ENCODE measurements at places on chromosomes 12 and 14.
A peak's percentile ranks its signal among the peaks of the same experiment; 100 is the strongest.

DNA sequence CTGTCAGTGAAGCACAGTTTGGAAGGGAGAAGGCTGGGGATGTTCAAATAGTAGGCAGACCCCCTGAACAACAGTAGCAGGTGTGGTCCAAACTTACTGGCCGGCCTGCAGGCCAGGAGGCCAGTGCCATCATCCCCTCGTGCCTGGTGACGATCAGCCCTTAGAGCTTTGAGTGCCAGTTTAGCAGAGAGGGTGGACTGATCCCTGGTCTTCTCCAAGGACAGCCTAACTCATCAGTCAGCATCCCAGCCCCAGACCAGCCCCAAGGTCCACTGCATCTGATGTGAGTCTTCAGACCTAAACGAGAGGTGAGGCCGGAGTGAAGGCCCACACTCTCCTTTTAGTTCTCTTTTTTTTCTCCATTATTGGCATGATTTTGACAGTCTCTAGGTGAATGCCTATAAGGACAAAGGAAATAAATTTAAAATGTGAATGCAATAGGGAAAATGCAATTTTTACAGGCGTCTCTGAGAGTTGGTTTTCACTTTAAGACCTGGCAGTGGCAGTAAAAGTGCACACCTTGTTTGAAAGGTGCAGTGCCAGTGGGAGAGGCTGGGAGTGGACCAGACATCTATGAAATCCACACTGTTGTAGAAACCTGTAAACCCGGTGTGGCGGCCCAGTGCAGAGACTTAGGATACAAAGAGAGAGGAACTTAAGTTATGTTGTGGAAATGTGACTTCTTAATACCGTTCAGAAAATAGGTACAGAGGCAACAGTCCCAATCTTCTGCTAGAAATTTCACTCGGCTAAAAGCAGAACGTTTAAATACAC lies 311.2 kb downstream of the CACNA1C start:
- DNase-seq = no peak

DNA sequence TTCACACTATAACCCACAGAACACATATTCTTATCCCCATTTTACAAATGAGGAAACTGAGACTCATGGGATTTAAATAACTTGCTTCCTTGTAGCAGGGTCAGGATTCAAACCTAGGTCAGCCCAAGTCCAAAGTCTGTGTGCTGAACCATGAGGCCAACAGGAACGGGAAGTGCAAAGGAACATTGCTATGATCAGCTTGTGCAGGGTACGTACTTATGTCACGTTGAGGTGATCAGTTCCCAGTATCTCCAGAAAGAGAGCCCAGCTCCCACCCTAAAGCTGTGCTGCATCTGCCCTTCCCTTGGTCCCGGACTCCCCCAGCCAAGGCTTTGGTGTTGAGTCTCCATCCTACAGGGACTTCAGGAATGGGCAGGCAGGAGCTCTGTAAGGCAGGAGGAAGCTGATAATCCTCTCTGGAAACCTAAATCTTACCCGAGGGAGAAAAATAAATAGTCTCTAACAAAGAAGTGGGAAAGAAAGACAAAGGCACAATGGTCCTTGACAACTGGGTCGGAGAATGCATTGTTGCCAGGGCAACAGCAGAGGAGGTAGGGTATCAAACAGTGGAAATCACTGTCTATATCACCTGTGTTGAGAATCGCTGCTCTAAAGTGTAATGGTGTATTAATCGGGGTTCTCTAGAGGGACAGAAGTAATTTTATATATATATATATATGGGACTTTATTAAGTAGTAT lies 82.5 kb upstream of the FICD start:
- DNase-seq = no peak

GRCh38 chr14:94129758-94130414 lies 482 bp upstream of the IFI27L2 start:
- DNase-seq = peak; percentile 65

GRCh38 chr12:129788506-129789084 lies 115.2 kb downstream of the TMEM132D start:
- no peak for DNase-seq

DNA sequence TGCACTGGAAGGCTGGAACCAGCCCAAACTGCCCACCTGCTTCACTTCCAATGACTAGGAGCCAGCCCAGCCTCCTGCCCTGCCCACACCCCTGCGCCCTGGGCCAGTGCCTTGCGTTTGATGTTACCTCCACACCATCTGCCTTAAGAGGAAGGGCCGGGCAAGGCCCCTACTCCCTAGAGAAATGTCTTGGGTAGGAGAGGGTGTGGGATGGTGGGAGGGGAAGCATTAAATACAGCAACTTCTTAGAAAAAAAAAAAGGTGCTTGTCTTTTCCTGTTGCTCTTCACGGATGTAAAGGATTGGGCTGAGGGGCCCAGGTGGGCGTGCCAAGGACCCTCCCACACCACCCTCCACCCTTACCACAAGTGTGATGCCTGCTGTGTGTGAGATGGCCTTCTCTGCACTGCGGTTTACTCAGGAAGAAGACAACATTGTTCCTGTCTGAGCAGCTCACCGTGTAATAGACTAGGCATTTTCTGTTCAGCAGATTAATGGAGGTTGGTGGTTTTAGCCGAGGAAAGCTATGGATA lies 99.9 kb downstream of the NINJ2 start:
- no peak for DNase-seq

DNA sequence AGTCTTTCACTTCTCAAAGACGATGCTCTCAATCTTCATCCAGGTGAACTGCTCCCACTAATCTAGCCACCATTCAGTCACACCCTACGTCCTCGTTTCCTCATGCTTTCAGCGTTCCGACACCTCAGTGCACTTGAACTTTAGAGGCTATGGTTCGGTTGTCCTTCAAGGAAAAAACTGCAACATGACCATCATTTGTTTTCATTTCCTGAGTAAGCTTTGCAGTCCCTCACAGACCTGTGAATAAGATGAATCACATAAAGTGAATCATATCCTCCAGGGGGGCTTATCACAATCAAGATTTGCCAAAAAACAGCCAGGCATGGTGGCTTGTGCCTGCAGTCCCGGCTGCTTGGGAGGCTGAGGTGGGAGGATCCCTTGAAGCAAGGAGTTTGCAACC lies 80.2 kb downstream of the TMCC3 start:
- DNase-seq = no peak

GRCh38 chr12:91222746-91223145 lies 40.1 kb upstream of the DCN start:
- no peak for DNase-seq

- no peak for DNase-seq
Measured at GRCh38 chr14:95660651-95661515, 25.3 kb upstream of the TCL1B start.

DNA sequence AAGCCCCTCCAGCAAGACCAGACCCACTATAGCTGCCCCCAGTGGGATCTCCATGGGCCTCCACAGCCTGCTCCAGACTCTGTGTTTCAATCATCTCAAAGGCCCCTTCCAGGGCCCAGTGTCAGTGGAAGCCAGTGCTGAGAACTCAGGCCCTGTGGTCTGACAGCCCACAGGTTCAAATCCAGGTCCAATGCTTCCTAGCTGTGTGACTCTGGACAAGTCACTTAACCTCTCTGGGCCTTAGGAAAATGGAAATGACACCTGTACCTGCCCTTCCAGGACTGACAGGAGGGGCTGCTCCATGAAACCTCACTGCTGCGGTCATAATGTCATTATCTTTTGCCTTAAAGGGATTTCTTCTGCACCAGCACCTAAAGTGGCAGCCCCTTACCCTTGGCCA lies 101.9 kb downstream of the NCOR2 start:
- DNase-seq = no peak

DNA sequence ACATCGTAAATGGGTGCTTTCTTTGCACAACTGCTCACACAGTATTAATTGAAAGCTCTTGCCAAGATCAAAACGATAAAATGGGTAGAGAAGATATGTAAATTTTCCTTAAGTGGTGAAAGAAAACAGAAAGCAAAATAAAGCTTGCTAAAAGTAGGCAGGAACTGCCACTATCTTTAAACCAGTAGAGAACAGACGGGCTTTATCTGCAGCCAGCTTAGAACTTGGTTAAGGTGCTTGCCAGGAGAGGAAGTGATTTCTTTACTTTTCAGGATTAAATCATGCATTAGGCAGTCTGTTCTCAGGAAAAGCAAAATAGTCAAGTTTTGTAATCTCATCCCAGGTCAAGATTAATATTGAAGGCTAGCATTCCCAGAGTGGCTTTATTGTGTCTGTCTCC lies 56.9 kb upstream of the CCDC175 start:
- no peak for DNase-seq

- no peak for DNase-seq
Measured at GRCh38 chr12:114992443-114992842, 308.5 kb upstream of the TBX3 start.

All from testis (tissue), 5 donors.